ENCODE measurements at places on chromosomes 3 and 15. TPM values are rescaled to one million over a fixed set of nuclear protein-coding genes. Genes with fewer than 3 reads are reported as not detected.

Gene AADAC
- total RNA-seq = not detected

Gene CNTN6
- total RNA-seq = not detected

DNA sequence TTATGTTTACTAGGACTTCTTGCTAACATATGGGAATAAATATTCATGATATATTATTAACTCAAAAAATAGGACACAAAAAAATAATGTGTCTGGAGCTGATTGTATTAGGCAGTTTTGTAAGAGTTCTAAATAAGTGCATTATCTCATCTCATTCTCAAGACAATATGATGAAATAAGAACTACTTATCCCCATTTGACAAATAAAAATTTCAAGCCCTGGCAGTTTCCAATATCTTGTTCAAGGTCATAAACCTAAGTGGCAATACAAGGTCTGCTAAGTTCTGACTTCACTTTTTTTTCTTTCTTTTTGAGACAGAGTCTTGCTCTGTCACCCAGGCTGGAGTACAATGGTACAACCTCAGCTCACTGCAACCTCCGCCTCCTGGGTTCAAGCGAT is 18.3 kb downstream of the RPN1 start:
- no peak for DNase-seq
- peaks cover 40% of the 10 kb centered on the region for H3K36me3 ChIP-seq
- H3K4me1 ChIP-seq = no peaks in the 10 kb centered on the region
- H3K27ac ChIP-seq = no peak overlapping the region
- H3K4me3 ChIP-seq = no peak overlapping the region

DNA sequence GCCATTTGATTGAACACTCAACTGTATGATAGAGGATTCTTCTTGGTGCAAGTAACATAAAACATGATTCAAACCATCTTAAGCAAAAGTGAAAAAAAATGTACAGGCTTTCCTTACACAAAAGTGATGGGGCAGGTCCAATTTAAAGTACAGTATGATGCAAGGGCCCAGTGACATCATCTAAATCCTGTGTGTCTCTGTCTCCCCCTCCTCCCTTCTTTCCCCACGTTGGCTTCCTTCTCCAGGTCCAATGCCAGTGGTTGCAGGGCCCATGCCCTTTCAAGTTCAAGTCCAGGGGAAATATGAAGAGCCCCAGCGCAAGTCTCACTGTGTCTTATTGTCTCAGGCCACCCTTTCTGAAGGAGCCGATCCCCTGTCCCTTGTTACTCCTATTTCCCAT is 332.3 kb downstream of the SHQ1 start:
- no peak overlapping the region for H3K4me3 ChIP-seq
- H3K36me3 ChIP-seq = no peaks in the 10 kb centered on the region
- peaks cover 2% of the 10 kb centered on the region for H3K27me3 ChIP-seq
- peak; percentile 8 for DNase-seq

- peaks cover 2% of the 10 kb centered on the region for H3K4me1 ChIP-seq
- no peak overlapping the region for H3K27ac ChIP-seq
- H3K36me3 ChIP-seq = no peaks in the 10 kb centered on the region
- no peak overlapping the region for H3K4me3 ChIP-seq
These were observed 28.8 kb upstream of the ST3GAL6 start for GRCh38 chr3:98734306-98734705.
